ENCODE measurements at places on chromosomes 11 and 22.

GRCh38 chr11:113591117-113591516 is 115.0 kb downstream of the TMPRSS5 start:
- H3K27me3 ChIP-seq, result no peaks in the 10 kb centered on the region
- DNase-seq, result no peak
- no peak overlapping the region for H3K27ac ChIP-seq
- no peak overlapping the region for H3K4me3 ChIP-seq
- no peaks in the 10 kb centered on the region for H3K36me3 ChIP-seq

DNA sequence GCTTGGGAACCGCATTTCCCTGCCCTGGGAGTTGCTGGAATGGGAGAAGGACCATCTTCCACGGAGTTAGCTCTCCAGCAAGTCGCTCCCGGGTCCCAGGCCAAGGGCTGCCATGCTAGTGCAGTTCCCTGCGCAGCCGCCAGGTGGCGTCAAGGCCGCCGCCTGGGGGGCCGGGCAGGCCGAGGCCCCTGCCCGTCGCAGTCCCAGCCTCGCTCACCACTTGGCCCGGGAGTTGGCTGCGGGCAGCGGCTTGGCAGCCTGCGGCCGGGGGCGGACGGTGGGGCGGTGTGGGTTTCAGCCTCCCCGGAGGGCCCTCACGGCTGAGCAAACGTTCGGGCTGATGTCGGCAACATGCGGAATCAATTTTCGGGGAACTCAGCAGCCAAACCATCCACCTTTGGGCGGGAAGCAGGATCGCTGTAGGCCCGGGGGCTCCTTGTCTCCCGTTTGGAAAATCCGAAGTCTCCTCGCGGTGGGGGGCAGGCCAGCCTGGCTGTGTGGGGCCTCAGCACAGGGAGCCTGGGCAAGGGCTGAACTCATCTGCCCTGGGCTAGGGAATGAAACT is 415.1 kb downstream of the SOX6 start:
- H3K27ac ChIP-seq, result no peak overlapping the region
- no peaks in the 10 kb centered on the region for H3K36me3 ChIP-seq
- DNase-seq, result no peak
- H3K4me1 ChIP-seq, result no peaks in the 10 kb centered on the region
- no peaks in the 10 kb centered on the region for H3K27me3 ChIP-seq

- H3K4me1 ChIP-seq, result no peaks in the 10 kb centered on the region
- H3K27me3 ChIP-seq, result no peaks in the 10 kb centered on the region
- DNase-seq, result no peak
- no peak overlapping the region for H3K4me3 ChIP-seq
- H3K27ac ChIP-seq, result no peak overlapping the region
These were observed 387.7 kb downstream of the TMEM135 start for GRCh38 chr11:87425391-87425790.

DNA sequence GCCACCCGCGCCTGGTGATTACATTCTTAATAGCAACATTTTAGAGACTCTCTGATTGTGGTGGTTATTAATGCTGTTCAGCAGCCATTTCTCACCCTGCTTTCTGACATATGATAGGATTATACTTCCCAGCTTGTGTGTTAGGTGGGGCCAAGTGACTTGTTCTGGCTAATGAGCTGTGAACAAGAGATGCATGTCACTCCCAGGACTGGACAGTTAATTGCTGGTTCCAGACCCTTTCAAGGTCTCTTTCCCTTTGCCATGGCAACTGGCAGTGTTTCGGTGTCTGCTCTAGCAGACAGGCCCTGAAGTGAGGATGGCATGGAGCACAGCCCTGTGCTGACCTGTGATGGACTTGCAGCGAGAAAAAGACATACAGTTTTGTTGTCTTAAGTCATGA is 8.9 kb upstream of the PTPRJ start:
- H3K36me3 ChIP-seq, result no peaks in the 10 kb centered on the region
- no peak overlapping the region for H3K4me3 ChIP-seq
- no peaks in the 10 kb centered on the region for H3K27me3 ChIP-seq
- no peak for DNase-seq
- H3K4me1 ChIP-seq, result no peaks in the 10 kb centered on the region

- no peaks in the 10 kb centered on the region for H3K36me3 ChIP-seq
- no peak overlapping the region for H3K4me3 ChIP-seq
- H3K4me1 ChIP-seq, result no peaks in the 10 kb centered on the region
- no peak overlapping the region for H3K27ac ChIP-seq
These were observed 94.8 kb downstream of the CTTN start for GRCh38 chr11:70493089-70493474.

GRCh38 chr11:17745023-17745772 is 10.6 kb downstream of the KCNC1 start:
- no peaks in the 10 kb centered on the region for H3K27me3 ChIP-seq
- DNase-seq, result no peak
- H3K4me1 ChIP-seq, result no peaks in the 10 kb centered on the region

DNA sequence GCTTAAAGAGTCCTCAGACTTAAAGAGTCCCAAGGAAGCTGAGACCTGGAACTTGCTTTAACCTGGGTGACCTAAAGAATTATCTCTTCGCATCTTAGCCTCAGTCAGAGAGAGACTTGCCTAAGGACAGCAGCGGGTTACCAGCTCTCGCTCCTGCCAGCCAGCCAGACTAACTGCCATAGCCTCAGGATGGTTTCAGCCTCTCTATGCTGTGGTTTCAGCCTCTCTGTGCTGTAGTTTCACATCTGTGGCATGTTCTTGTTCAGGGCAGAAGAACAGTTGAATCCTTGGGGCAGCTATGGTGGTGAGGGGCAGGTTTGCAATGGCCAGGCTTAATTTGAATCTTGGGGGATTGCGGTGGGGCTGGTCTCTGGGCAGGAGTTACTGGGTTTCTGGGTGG is 2.3 kb downstream of the FRMD8 start:
- H3K27me3 ChIP-seq, result no peaks in the 10 kb centered on the region
- no peak for DNase-seq
- H3K4me3 ChIP-seq, result no peak overlapping the region
- H3K27ac ChIP-seq, result no peak overlapping the region
- peaks cover 4% of the 10 kb centered on the region for H3K36me3 ChIP-seq

GRCh38 chr11:61488651-61489291 is 19.8 kb upstream of the LRRC10B start:
- no peak for DNase-seq
- H3K4me3 ChIP-seq, result no peak overlapping the region
- H3K27me3 ChIP-seq, result no peaks in the 10 kb centered on the region

- H3K27ac ChIP-seq, result no peak overlapping the region
- no peak for DNase-seq
- H3K36me3 ChIP-seq, result no peaks in the 10 kb centered on the region
- no peaks in the 10 kb centered on the region for H3K4me1 ChIP-seq
- H3K4me3 ChIP-seq, result no peak overlapping the region
These were observed 10.0 kb downstream of the MAPK8IP2 start for GRCh38 chr22:50610581-50610980.

GRCh38 chr11:108369064-108369463 is 98.3 kb downstream of the C11orf65 start:
- no peaks in the 10 kb centered on the region for H3K27me3 ChIP-seq
- H3K4me1 ChIP-seq, result no peaks in the 10 kb centered on the region
- no peak overlapping the region for H3K4me3 ChIP-seq

GRCh38 chr11:28338371-28338770 is 230.2 kb downstream of the METTL15 start:
- H3K27ac ChIP-seq, result no peak overlapping the region
- no peak overlapping the region for H3K4me3 ChIP-seq
- no peak for DNase-seq
- no peaks in the 10 kb centered on the region for H3K4me1 ChIP-seq
- no peaks in the 10 kb centered on the region for H3K27me3 ChIP-seq
- H3K36me3 ChIP-seq, result no peaks in the 10 kb centered on the region

DNA sequence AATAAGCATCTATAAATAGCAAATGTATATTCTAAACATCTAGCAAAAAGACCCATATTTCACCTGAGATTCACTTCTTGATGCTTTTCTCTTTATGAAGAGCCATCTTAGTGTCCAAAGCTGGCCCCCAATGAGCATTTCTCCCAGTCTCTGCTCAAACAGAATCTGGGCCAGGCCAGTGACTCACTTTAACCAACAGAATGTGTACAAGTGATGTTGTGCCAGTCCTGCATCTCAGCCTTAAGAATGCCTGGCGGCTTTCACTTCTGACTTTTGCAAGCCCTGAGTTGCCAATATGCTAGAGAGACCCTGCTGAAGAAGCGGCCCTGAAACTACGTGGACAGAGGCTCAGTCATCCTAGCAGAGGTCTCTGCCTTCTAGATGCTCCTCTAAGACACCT is 6.9 kb upstream of the COPB1 start:
- H3K4me1 ChIP-seq, result no peaks in the 10 kb centered on the region
- peaks cover 45% of the 10 kb centered on the region for H3K36me3 ChIP-seq
- H3K27me3 ChIP-seq, result no peaks in the 10 kb centered on the region

DNA sequence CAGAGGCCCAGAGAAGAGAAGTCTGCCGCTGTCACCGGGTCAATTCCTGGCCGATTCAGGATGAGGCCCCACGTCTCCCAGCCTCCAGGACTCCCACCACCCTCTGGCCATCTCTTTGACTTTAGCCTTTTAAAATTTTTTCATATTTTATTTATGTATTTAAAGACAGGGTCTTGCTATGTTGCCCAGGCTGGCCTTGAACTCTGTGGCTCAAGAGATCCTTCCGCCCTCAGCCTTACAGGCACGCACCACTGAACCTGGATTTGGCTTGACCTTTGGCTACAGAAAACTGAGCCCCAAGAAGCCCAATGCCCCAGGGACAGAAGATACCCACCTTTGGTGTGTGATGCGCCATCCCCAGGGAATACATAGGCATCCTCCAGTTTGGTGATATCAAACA is 3.9 kb downstream of the POLR3H start:
- peaks cover 21% of the 10 kb centered on the region for H3K4me1 ChIP-seq
- H3K27me3 ChIP-seq, result no peaks in the 10 kb centered on the region
- H3K27ac ChIP-seq, result no peak overlapping the region
- H3K4me3 ChIP-seq, result no peak overlapping the region
- H3K36me3 ChIP-seq, result no peaks in the 10 kb centered on the region

DNA sequence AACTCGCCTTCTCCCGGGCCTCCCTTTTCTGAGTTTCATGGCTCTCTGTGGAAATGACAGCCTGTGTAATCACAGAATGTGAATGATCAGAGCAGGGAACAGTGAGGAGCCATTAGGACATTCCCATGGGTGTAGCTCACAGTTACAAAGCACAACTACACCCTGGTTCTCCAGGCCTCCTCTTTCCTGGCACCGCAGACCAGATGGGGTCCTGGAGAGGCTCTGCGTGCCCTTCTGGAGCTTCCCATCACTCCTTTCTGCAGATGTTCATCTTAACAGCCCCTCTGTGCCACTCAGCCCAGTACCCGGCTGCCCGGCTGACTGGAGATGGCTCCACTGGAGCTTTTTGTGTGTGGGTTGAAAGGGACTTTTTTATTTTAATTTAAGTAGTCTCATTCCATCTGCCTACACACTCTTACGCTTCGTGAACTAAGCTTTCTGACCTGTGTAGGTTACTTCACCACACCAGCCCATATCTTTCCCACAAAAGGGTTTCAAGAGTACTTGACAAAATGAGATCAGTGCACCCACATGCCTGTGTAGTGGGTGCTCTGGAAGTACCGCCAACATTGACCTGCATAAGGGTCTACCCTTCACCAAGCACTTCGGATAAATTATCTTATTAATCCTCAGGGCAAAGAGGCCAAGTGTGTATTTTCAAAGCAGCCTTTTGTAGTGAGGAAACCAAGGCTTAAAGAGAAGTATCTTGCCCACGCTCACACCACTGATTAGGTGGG is 29.8 kb downstream of the SREBF2 start:
- H3K4me1 ChIP-seq, result peaks cover 33% of the 10 kb centered on the region
- no peaks in the 10 kb centered on the region for H3K27me3 ChIP-seq
- peaks cover 4% of the 10 kb centered on the region for H3K36me3 ChIP-seq
- peak overlapping the region; percentile 32 for H3K27ac ChIP-seq
- DNase-seq, result no peak

GRCh38 chr11:113417428-113417827 is 29.8 kb downstream of the ANKK1 start:
- H3K27me3 ChIP-seq, result no peaks in the 10 kb centered on the region
- H3K4me3 ChIP-seq, result no peak overlapping the region
- H3K27ac ChIP-seq, result no peak overlapping the region
- no peak for DNase-seq
- no peaks in the 10 kb centered on the region for H3K36me3 ChIP-seq
- H3K4me1 ChIP-seq, result no peaks in the 10 kb centered on the region

GRCh38 chr22:47192651-47193437 is 430.4 kb downstream of the TBC1D22A start:
- H3K27ac ChIP-seq, result no peak overlapping the region
- H3K4me3 ChIP-seq, result no peak overlapping the region
- peak; percentile 44 for DNase-seq
- H3K4me1 ChIP-seq, result no peaks in the 10 kb centered on the region

DNA sequence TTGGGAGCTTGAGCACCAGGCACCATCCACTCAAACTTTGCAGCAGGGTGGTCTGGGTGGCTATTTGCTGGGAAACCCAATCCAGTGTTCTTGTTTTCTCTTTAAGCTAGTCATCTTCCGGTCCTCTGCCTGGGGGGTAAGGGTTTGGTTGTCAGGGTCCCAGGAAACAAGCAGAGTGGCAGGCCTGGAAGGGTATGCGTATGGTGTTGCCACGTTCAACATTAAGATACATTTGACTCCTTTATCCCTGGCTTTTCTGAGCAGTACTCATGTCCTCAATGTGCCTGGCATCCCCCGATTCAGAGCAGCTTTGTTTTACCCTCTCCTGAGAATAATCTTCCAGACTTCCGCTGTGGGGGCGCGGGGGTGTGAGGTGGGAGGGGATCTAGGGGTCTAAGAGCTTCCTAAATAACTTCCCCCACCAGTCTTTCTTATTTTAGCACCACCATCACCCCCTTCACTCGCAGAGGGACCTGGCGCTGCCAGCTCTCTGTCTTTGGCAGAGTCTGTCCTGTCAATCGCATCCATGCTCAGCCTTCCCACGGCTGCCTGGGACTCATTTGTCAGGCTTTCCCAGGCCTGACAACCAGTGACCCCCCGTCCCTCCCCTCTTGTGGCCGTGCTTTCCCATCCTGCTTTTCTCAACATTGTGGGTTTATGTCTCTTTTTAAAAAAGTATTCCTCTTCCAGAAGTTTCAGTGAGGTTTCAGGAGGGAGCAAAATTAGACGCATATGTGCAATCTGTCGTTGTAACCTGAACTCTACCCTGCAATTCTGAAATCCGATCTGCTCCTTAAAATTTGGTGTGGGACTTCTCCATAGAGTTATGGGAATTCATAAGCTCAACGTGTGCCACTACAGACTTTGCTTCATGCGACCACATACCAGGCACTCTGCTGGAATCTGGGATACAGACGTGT is 27.0 kb upstream of the RBFOX2 start:
- H3K4me3 ChIP-seq, result no peak overlapping the region
- H3K36me3 ChIP-seq, result no peaks in the 10 kb centered on the region
- H3K4me1 ChIP-seq, result no peaks in the 10 kb centered on the region
- DNase-seq, result no peak
- H3K27me3 ChIP-seq, result no peaks in the 10 kb centered on the region
- H3K27ac ChIP-seq, result no peak overlapping the region
